HEK293T (cell line): ENCODE measurements at places on chromosomes 6 and 20.
A peak's percentile ranks its signal among the peaks of the same experiment; 100 is the strongest.

- DNase-seq: no peak
Measured at GRCh38 chr6:3597500-3598064, 140.7 kb upstream of the SLC22A23 start.

- peak; percentile 50 for DNase-seq
Measured at GRCh38 chr20:461254-462198, 807 bp downstream of the TBC1D20 start.

GRCh38 chr6:105797983-105798453 lies 288.1 kb upstream of the PRDM1 start:
- no peak for DNase-seq

DNA sequence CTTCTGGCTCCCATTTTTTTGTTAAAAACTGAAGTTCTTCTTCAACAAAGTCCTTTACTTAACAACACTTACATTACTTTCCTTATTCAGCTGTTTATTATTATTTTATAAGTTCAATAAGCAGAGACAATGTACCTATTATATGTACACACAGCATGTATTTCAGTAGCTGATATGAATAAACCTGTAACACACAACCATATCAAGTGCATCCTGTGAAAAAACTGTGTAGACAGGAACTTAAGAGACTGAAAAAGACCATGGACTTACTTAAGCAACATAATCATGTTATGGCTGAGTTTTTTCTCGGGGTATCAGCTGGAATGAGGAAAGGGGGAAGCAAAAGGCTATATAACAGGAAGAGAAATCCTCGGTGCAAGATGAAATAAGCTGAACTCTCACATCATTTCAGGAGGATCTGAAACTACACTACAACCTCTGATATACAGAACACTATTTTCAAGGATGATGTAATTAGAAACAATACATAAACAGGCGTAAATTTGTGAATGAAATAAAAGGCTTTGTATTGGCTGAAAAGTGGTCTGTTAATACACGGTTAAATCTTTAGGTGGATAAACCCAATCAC lies 70.9 kb downstream of the REV3L start:
- DNase-seq: no peak

DNA sequence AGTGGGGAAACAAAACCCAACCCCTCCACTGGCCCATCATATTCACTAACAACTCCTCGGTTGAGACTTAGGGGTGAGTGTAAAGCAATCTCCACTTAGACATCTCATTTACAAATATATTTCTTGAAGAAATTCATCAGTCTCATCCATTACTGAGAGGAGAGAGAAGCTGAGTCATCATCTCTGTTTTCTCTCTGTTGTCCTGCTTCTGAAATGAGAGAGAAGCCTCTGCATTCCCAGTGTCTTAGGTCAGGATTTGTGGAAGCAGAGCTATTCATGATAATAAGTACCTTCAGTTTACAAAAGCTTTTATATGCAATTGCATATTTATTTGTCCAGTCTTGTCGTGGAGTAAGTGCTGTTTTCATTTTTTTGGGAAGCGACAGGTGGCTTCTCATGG lies 879 bp downstream of the MEP1A start:
- DNase-seq: no peak

- DNase-seq: no peak
Measured at GRCh38 chr6:42320762-42321161, 103.1 kb upstream of the MRPS10 start.

GRCh38 chr6:148711833-148712654 lies 34.8 kb upstream of the UST start:
- DNase-seq: no peak

- DNase-seq: no peak
Measured at GRCh38 chr6:167394339-167394738, 69.5 kb downstream of the TTLL2 start.

GRCh38 chr20:5095931-5096330 lies 23.8 kb downstream of the PCNA start:
- DNase-seq: no peak

GRCh38 chr20:11745145-11745544 lies 172.5 kb upstream of the BTBD3 start:
- DNase-seq: no peak

DNA sequence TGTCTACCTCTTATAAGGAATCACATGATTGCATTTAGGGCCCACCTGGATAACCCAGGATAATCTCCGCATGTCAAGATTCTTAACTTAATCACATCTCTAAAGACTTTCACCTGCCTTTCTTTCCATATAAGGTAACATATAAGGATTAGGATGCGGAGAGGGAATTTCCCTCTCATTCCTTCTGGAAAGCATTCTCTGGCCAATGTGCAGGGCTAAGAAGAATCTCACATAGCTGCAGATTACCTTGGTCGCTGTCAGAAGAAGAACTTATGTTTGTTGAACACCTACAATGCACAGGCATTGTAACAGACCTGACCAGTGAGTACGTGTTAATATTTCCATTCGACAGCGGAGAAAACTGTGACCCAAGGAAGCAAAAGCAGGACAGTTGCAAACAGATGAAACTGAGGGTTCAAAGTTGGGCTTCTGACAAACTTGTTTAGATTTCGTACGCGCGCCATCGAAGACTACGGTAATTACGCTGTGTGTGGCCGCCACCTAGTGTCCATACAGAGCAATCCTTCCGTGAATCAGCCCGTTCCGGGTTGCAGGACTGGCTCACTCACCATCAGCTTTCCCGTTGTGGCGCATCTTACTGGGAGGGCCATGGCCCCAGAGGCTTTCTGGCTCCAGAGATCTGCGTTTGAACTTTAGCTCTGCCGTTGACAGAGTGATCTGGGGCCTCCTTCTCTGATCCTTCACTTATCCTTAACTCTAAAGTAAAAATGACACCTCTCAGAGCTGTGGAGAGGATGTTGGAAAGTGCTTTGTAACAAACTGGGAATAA lies 9.5 kb downstream of the C20orf202 start:
- DNase-seq: peak; percentile 77
